ENCODE measurements at places on chromosomes 2 and 18.

GRCh38 chr2:70300771-70301343 is 1.0 kb downstream of the FAM136A start:
- DNase-seq = no peak

GRCh38 chr2:69848186-69848790 is 18.8 kb downstream of the GMCL1 start:
- no peak for DNase-seq

GRCh38 chr2:143717053-143717452 is 587.8 kb downstream of the ARHGAP15 start:
- DNase-seq = no peak

DNA sequence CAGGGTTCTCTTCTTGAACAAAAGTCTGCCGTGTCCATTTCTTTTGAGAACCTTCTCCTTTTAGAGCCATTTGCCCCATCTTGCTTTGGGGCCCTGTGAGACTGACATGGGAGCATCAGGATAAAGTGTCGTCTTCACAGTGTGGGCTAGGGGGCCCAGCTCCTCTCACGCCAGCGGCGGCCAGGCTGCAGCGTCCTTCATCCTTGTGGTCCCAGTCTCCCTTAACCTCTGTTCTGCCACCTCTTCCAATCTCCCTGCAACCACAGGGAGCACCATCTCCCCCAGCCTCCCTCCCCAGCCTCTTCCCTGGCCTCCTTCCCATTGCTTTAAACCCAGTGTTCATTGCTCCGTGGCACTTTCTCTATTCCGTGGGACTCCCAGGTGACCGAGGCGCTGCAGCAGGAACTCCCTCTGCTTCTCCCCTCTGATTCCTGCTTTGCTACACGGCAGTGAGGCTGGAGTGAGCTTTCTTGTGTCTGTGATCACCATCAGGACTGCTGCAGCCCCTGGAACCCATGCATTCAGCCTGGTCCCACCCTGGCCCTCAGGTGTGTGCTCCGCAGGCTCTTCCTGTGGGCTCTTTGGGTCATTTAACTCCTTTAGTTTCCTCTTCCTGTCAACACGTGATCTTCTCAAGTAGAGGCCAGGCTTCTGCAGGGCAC is 234.1 kb downstream of the MYT1L start:
- DNase-seq = no peak

- DNase-seq = no peak
These were observed 34.9 kb downstream of the ARHGAP28 start for GRCh38 chr18:6764382-6764781.

DNA sequence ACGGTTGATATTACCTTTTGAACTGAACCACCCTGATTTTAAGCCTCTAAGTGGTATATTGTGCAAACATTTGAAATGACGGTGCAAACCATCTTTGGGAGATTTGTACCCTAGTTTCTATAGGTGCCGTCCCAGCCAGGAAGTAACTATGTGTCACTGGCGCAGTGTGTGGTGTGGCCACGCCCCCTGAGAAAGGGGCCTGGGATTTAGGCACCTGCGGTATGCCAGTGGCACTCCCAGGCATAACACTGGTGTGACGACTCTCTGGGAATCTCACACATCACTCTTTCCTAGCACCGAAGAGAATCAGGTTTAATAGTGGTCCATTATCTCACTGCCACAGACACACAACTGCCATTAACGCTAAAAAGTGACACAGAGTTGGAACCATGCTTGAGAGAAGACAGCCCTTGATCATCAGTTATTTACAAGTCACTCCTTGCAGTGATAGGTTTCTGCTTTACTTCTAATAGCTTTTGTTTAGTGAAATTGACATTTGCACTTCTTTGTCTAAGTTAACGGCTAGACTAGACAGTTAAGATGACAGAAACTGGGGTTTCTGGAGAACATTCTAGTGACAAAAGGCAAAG is 11.1 kb downstream of the AQP4 start:
- no peak for DNase-seq

- DNase-seq = no peak
These were observed 109.1 kb downstream of the CDK15 start for GRCh38 chr2:201915446-201915845.

DNA sequence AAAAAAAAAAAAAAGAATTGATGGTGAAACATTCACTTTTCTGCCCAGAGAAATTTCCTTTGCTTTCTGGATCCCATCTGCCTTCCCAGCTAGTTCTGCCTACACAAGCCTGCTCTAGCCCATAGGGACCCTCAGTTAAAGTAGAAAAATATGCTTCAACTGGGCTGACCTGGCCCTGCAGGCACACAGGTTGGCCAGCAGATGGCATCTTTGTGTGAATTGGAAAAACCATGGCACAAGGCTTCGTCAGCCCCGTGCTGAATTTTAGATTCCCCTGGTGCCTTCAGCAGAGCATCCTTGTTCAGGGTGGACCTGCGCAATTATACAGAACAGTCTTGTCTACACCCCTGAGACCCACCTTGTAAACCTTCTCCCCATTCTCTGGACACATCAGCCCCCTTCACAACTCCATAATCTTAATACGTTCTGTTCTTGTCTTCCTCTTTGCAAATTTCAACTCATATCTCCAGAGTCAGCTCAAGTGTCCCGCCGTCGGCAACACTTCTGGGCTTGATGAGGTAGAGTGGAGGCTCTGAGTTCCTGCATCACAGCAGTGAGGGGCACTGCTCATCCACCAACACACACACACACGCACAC is 114.5 kb downstream of the INSIG2 start:
- DNase-seq = no peak

GRCh38 chr2:159200498-159200897 is 86.0 kb downstream of the WDSUB1 start:
- no peak for DNase-seq

DNA sequence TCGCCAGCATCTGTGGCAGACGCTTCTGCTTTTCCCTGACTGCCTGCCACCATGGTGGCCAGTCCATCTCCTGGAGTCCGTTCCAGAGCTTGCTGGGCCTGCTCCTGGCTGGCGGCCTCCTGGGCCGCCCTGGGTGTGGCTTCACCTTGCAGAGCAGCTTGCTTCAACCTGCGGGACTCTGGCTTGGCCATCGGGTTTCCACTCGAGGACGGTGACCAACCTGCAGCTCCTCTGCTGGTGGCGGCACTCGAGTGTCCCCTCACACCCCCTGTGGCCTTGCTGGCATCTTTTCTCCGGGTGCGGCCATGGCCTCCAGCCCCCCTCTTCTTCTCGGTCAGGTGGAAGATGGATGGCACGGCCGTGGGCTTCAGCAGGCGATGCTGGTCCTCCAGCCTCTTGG is 3.4 kb downstream of the THAP4 start:
- no peak for DNase-seq

GRCh38 chr2:235607546-235608199 is 113.8 kb downstream of the AGAP1 start:
- no peak for DNase-seq

GRCh38 chr18:77103991-77104531 is 28.5 kb downstream of the MBP start:
- no peak for DNase-seq

- no peak for DNase-seq
These were observed 353.2 kb downstream of the ZEB2 start for GRCh38 chr2:144166743-144167142.

- DNase-seq = no peak
These were observed 1.7 kb upstream of the CLUL1 start for GRCh38 chr18:595068-595467.

DNA sequence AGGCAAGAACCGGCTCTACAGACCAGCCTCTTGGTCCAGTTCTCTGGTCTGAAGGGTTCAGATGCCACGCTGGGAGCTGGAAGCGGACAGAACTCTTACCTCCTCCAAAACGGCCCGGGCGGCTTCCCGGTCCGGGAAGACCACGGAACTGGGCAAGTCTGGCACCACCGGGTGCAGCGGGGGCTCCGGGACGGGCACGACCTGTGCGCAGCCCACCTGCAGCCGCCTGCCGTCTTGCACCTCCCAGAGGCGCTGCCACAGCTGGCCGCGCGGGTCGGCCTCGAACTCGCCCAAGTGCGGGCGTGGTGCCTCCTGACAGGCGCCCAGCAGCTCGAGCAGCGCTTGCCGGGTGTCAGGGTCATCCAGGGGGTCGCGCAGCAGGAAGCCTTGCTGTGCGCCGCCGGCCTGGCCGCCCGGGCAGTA is 773 bp downstream of the CMPK2 start:
- DNase-seq = no peak

GRCh38 chr2:43183743-43184142 is 42.7 kb downstream of the ZFP36L2 start:
- no peak for DNase-seq

DNA sequence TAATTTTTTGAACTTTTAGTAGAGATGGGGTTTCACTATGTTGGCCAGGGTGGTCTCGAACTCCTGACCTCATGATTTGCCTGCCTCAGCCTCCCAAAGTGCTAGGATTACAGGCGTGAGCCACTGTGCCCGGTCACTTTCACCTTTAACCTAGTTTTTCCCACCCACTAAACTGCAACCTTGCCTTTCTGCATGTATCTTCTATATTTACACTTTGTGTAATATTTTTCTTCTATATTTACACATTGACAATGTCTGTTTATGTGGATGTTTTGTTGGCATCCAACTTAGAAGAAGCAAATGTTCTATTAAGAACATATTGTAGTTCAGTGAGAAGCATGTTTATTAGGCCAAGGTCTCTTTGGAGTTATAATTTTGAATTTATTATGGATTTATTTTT is 26.7 kb downstream of the SNRPD1 start:
- DNase-seq = no peak

- no peak for DNase-seq
These were observed 31.5 kb upstream of the GNAL start for GRCh38 chr18:11657554-11657953.

- no peak for DNase-seq
These were observed 44.7 kb downstream of the MSTN start for GRCh38 chr2:190017837-190018236.

- DNase-seq = no peak
These were observed 129.4 kb upstream of the OTOS start for GRCh38 chr2:240269886-240270285.

DNA sequence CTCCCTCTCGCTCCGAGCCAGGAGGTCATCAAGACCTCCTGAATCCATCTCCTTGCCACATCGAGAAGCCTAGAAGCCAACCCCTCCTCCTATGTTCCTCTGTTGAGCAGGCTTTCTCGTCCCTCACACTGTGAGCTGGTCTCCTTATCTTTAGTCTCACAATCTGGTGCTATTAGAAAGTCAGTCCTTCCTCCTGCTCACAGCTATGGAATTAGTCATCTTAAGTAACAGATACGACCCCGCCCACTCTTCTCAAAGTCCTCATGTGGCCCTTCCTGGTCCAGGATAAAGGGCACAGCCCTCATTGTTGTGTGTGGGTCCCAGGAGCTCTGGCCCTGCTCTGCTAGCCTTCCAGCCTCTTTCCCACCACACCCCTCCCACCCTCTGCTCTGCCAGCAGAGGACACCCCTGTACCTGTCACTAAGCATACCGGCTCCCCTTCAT is 41.4 kb upstream of the TRIB2 start:
- no peak for DNase-seq

DNA sequence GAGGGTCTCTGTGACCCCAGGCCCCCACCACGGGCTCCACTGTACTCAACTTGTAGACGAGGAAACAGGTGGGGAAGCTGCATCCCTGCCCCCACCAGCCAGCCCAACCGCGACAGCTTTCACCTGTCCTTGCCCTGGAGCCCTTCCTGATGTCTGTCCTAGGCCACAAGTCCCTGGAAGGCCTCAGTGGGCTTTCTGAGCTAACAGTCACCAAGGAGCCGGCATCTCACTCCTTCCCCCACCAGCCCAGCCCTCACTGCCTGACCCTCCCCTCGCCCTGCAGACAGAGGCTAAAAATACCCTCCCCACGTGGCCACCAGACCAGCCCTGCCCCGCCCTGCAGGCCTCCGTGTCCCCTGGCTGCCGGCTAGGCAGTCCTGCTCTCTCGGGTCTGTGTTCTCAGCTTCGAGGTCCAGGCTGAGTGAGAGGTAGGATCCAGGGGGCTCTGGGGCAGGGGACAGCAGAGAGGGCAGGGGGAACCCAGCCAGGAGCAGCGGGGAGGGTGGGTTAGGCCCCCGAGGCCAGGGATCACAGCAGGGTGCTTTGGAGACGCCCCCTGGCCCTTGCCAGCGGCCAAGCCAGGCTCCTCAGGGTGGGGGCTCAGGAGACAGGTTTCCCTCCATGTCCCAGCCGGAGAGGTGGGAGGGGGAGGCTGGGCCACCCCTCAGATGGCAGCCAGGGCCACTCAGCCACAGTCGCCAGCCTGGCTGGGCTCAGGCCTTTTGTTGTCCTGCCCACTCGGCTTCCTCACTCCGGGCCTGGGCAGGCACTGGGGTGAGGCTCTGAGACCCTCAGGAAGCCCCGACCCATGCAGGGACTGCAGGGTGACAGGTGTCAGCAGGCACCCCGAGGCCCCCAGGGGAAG is at the start of gene KLHL30:
TSS of gene KLHL30 (plus strand) at position 338 of the 865 bp plus-strand sequence. CDS start 2,087 bp downstream, outside the sequence.
- DNase-seq = no peak

GRCh38 chr2:212539072-212539880 is 674 bp upstream of the ERBB4 start:
- DNase-seq = peak; percentile 44

GRCh38 chr2:186841940-186842339 is 7.0 kb downstream of the ZSWIM2 start:
- no peak for DNase-seq

DNA sequence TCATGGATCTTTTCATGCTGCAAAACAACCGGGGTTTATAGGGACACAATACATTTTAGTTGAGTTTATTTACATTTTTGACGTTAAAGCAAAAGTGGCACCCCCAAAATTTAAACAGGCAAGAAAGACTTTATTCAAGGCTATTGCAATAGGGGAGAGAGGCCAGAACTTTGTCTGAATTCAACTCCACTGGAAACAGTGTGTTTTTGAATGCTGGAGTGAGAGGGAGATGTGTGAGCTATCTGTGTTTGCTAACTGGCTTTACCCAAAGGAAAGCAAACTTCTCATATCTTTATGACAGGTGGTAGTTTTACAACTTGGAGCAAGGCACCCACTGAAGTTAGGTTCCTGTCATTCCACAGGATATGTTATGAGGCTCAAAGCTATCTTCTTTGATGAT is 207.4 kb downstream of the AGPS start:
- no peak for DNase-seq

GRCh38 chr2:227377467-227378351 is 1.4 kb downstream of the TM4SF20 start:
- no peak for DNase-seq

- DNase-seq = no peak
These were observed 47.4 kb upstream of the TCF4 start for GRCh38 chr18:55635439-55635838.

DNA sequence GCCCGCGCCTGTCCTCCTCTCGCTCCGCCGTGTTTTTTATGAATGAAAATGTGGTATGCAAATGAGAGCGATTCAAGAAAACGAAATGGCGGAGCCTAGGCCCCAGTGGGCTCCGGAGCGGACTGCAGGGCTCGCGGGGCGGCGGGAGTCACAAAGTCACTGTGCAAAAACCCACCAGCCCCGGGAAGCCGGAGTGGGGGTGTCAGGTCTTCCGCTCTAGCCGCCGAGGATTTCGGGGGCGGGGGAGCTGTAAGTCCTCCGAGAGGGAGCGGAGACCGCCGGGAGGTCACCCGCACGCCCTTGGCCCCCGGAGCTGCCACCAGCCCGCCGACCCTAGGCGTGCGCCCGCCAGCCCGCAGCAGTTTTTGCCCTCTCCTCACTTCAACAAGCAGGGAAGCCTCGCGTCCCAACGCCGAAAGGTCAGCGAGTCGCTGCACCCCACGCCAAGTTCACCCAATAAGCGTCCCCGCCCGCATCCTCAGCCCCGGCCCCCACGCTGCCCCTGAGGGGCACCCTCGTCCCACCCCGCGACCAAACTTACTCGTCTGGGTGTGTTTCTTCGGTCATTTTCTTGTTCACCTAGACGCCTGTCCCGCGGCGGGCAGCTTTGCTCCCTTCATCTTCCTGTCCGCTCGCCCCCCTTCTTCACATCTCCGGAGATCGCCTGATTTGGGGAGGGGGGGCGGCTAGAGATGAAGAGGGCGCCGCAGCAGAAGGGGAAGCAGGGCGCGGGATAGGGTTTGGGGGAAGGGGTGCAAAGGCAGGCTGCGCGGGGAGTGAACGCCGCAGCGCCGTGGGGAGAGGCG is 775 bp downstream of the SPRED2 start:
- no peak for DNase-seq

Data from H1 (cell line).